ENCODE measurements at places on chromosomes 7 and 10.

GRCh38 chr7:95481271-95482165 is 4.2 kb upstream of the ASB4 start:
- no peak for DNase-seq

DNA sequence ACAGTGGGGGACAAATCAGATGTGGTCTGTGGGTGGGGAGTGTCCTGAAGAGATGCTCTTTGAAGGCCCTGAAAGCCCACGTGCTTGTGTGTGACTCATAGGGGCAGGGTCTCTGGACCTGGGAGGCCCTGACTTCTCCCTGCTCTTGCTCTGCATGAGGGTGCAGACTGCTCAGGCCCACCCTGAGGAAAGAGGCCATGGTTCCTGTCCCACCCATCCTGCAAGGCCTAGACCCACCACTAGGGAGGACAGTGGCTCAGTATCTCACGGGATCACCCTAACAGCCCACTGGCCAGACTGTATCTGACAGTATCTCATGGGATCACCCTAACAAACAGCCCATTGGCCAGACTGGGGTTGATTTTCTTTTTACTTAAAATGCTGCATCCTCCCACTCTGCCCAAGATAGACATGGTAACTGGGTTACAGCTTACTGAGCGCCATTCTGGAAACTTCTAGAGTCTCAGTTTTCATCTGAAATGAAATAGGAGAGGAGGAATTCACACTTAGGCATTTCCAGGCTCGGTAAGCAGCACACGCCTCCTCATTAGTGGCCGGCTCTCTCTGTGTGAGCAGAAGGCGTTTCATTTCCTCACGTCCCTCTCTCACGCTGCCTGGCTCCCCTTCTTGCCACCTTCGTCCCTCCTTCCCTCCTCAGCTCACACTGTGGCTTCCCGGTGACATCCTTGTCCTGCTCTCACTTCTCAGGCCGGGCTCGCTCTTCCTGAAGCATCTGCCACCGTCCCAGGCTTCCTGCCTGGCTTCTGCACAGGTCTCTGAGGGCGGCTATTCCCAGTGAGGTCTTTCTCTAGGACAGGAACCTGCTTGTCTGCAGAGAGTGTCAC is 242.6 kb downstream of the GLRX3 start:
- no peak for DNase-seq

GRCh38 chr7:73442222-73442902 is 8.8 kb downstream of the FZD9 start:
- DNase-seq = no peak

DNA sequence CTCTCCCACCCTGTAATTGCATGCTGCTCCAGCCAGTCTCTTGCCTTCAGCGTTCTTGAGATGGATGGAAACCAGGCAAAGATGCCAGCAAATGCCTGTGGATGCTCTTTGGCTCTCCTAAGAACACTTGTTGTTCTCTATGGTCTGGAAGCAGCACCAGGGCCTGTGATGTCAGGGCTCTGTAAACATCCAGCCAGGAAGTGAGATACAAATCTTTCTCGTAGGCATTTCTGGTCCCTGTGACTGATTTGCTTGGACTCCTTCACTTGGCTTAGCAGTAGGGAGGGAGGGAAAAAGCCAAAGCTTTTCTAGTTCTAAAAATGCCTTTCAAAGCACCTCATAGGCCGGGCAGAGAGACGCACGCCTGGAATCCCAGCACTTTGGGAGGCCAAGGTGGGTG is 201.3 kb downstream of the REEP3 start:
- no peak for DNase-seq

DNA sequence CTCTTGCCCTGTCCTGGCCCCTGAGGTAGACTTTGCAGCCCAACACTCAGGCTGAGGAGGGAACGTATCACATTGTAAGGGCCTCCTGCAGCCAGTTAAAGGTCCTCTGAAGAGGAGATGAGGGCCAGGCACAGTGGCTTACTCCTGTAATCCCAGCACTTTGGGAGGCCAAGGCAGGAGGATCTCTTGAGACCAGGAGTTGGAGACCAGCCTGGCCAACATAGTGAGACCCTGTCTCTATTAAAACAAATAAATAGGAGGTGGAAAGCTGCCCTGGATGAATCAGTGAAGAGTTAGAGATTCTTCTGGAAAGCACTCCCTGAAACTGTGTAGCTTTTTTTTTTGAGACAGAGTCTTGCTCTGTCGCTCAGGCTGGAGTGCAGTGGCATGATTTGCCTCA is 2.3 kb upstream of the C10orf62 start:
- no peak for DNase-seq

- no peak for DNase-seq
Measured at GRCh38 chr10:77179015-77179695, 458.5 kb downstream of the KCNMA1 start.

DNA sequence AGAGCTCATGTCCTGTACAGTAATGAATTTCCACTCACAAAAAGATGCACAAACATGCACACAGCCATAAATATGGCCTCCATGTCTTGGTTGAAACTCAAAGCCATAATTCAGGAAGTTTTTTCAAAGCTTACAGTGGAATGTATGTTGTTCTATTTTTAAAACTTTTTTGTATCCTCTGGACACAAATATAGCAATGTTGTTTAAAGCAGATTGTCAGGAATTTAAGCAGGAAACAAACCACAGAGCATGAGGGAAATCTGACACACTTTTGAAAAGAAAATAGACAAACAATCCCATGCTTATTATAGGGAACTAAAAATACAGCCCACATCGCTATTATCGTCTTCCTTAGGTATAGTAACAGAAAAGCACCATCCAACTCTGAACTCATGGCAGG is 21.5 kb downstream of the LRRN3 start:
- no peak for DNase-seq

DNA sequence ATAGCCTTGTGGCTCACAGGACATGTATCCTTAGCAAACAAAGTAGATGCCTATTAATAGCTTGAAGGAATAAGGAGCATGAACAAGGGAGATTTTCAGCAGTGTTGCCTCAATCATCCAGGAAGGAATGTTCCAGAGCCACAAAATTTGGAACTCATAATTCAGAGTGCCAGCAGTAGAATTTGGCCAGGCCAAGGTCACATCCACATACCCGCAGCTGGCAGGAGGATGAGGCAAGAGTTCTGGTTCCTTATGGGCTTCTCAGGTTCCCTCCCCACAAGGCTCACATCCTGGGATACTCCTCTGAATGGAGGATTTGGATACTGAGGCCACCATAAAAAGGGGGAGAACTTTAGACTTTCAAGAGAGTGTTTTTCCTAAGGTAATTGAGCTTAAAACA is 45.8 kb downstream of the SUFU start:
- no peak for DNase-seq

DNA sequence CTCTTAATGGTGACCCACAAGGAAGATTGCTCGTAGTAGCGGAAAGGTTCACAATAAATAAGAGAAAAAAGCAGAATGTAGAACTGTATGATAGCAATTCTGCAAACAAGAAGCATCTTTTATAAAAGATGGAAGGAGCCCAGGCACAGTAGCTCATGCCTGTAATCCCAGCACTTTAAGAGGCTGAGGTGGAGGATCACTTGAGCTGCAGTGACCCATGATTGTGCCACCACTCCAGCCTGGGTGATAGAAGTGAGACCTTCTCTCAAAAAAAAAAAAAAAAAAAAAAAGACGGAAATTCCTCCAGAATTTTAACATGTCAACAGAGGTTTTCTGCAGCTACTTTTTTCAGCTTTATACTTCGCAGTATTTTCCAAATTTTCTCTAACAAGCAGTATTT is 13.2 kb downstream of the GATAD1 start:
- no peak for DNase-seq

DNA sequence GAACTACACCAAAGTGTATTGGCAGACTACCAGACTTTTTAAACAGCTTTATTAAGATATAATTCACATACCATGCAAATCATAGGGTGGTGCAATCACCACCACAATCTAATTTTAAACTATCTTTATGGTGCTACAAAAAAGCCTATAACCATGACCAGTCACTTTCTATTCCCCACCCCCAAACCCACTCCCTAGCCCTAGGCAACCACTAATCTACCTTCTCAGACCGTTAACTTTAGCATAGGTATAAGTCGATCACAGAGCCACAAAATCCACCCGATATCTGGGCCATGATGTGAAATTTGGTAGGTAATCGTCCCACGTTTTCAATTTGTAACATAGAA is 536 bp upstream of the POM121 start:
- DNase-seq = peak; percentile 3

GRCh38 chr7:158816271-158816670 is 13.0 kb downstream of the ESYT2 start:
- DNase-seq = no peak

- DNase-seq = no peak
Measured at GRCh38 chr7:1427064-1427657, 32.1 kb downstream of the MICALL2 start.
